ENCODE measurements at places on chromosomes 2 and 18. TPM values are rescaled to one million over a fixed set of nuclear protein-coding genes. Genes with fewer than 3 reads are reported as not detected.

Gene FBXO15
- polyA plus RNA-seq, result 0.62 TPM

Gene APOB
- polyA plus RNA-seq, result 0.03 TPM

Gene POTEC
- polyA plus RNA-seq, result not detected

Gene RAPGEF4
- 3.6 TPM for polyA plus RNA-seq

Gene LHCGR
- 0.25 TPM for polyA plus RNA-seq

Gene TRIM43
- polyA plus RNA-seq, result not detected

Gene NT5DC4
- polyA plus RNA-seq, result not detected

Gene INO80B
- 32.2 TPM for polyA plus RNA-seq

Gene TLX2
- polyA plus RNA-seq, result 0.28 TPM

Gene MAPK4
- 0.46 TPM for polyA plus RNA-seq

Gene STK39
- polyA plus RNA-seq, result 30.4 TPM

Gene DSG1
- polyA plus RNA-seq, result not detected

Gene ZNF804A
- 0.50 TPM for polyA plus RNA-seq

Gene ZSWIM2
- not detected for polyA plus RNA-seq

Gene ANKRD30B
- 0.10 TPM for polyA plus RNA-seq

Gene STON1
- 5.7 TPM for polyA plus RNA-seq

Gene CRYBA2
- polyA plus RNA-seq, result 7.5 TPM

Gene TNFAIP6
- polyA plus RNA-seq, result 0.73 TPM

Gene KANSL1L
- 7.0 TPM for polyA plus RNA-seq

Gene FOXI3
- polyA plus RNA-seq, result not detected

Gene FAM228A
- 0.50 TPM for polyA plus RNA-seq

Gene SPHKAP
- polyA plus RNA-seq, result 0.03 TPM

Gene SKA1
- 0.46 TPM for polyA plus RNA-seq

Gene CAPN10
- 17.7 TPM for polyA plus RNA-seq

Gene CDK15
- polyA plus RNA-seq, result 2.9 TPM
